ENCODE measurements at places on chromosomes 12 and 14.

DNA sequence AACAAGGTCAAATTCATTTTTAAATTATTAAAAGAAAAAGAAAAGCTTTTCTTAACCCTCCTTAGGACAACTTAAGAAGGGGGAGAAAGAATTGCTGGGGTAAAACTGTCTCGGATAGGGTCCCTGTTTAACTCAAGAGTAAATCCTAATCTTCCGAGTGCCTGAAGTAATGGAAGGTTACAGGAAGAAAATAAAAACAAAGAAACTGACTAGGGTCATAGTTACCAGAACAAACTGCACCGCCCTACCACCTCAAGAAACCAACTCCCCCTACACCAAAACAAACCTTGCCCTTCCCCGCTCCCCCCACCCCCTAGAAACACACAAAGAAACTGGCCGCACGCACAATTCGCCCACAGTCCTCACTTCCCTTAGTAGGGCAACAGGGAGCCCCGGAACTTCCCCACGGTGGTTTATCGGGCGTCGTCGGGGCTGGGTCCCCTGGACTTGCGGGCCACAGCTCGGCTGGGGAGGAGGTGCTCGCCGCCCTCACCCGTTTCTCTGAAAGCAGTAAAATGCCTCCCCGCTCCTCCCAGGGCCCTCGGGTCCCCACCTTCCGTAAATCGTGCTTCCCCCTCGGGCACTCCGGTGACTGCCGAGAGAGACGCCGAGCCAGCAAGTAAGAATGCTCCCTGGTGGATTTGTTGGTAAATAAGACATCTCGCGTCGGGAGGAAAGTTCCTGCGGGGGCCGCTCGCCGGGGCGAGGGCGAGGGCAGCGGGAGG is 2.4 kb downstream of the SINHCAF start:
- DNase-seq = peak; percentile 54

GRCh38 chr12:93889516-93890212 is 212.5 kb downstream of the CRADD start:
- DNase-seq = peak; percentile 58

DNA sequence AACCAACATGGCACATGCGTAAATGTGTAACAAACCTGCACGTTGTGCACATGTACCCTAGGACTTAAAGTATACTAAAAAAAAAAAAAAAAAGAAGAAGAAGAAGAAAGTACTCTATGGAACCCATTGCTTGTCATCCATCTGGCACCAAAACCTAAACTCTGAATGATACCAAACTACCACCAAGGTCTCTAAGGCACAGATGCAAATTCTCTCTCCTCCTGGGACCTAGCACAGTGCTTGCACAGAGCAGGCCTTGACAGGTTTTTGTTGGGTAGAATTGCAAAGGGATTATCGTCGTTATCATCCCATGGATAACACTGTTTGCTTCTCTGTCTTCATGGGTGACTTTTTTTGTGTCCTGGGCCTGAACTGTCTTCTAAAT is 13.2 kb upstream of the LGALS3 start:
- DNase-seq = no peak

DNA sequence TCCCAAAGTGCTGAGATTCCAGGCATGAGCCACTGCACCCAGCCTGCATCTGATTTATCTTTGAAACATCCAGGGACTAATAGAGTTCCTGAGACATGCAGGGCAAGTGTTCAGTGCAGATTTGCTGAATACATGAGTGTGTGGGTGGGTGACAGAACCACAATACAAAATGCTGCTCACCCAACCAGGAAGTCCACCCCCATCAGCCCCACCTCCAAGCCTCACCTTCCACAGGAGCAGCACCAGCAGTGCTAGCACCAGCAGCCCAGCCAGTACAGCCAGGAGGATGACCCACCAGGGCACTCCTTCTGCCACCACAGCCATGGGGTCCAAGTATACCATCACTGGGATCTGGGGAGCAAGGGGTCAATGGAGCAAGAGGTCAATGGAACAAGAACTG is 20.0 kb downstream of the ITGA7 start:
- DNase-seq = no peak

DNA sequence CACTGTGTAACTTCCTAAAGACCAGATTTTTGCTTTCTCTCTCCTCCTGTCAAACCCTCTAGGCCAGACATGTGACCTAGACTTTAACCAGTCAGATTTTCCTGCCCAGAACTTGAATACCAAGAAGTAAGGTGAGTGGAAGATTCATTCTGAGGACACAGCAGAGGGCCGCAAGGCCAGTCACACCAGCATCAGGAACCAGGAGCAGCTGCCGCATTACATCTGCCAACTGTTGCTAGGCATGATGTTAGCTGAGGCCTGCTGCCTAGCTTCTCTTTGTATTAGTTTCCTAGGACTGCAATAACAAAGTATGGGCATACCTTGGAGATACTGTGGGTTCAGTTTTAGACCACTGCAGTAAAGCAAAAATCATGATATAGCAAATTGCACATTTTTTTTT is 101.9 kb upstream of the BMP4 start:
- no peak for DNase-seq

DNA sequence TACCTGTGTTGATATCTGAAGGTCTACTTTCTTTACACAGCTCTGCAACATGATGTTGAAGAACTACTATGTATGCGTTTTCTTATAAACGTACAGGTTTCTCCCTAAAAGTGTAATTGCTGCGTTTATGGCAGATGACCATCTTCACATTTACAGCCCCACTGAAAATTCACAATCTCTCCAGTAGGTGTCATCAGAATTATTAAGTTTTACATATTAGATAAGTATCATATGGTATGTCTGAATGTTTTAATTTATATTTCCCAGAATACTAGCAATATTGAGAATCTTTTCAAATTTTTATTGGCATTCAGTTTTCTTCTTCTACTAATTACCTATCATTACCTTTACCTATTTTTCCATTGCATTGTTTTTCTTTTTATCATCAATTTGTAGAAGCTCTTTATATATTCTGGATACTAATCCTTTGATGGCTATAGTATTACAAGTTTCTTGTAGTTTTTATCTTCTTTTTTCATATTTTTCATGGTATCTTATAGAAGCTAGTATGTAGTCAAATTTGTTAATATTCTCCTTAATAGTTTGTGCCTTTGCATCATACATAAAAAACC is 123.5 kb downstream of the CAPZA3 start:
- DNase-seq = peak; percentile 24

DNA sequence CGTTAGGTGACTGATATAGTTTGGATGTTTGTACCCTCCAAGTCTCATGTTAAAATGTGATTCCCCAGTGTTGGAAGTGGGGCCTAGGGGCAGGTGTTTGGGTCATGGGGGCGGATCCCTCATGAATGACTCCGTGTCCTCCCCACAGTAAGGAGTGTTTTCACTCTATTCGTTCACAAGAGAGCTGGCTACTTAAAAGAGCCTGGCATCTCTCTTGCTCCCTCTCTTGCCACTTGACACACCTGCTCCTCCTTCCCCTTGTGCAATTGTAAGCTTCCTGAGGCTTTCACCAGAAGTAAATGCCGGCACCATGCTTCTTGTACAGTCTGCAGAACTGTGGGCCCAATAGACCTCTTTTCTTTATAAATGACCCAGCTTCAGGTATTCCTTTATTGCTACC is 2.6 kb downstream of the IFI27L2 start:
- DNase-seq = no peak

DNA sequence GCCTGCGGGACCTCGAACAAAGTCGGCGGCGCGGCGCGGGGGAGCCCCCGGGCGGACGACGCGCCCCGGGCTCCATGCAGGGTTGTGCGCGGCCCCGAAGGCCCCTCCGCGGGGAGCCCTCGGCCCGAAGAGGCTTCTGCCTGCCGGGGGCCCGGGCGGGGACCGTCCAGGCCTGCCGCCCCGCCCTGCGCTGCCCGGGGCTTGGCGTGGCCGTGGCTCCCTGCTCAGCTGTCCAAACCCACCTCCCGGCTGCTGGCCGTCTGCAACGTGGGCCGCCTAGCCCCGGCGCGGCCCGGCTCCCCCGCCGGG is 670 bp downstream of the DYRK2 start:
- DNase-seq = no peak

GRCh38 chr14:23041729-23042128 is 283 bp upstream of the PSMB11 start:
- no peak for DNase-seq

DNA sequence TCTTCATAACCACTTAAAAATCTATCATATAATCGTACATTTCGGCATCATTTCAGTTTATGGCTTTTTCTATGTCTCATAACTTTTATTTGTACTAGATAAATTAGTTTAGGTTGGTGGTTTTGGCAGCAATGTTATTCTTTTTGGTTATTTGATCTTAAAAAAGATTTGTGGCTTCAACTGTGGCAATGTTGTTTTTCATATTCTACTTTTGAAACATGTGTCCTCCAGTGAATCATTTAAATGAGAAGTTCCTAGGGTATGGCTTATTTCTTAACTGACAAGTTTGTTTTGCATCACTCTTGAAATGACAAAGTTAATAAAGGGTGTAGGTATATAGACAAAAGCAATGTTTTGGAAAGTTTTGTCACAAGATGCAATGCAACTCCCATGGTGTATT is 11.1 kb upstream of the KITLG start:
- no peak for DNase-seq

DNA sequence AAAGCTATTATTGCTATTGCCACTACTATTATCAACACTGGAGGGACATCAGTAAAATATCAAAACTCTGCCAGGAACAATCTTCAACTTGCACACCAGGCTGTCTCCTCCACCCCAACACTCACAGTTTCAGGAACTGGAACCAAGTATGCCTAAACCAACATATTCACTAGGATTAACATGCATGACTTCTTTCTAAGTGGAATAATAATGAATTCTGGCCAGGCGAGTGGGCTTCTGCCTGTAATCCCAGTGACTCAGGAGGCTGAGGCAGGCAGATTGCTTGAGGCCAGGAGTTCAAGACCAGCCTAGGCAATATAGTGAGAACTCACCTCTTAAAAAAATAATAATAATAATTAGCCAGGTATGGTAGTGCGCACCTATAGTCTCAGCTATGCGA is 58.1 kb downstream of the TBX5 start:
- DNase-seq = no peak

GRCh38 chr12:74043343-74043742 is 494.3 kb upstream of the ATXN7L3B start:
- DNase-seq = no peak

Data from suppressor macrophage (primary cell).